T-helper 2 cell (primary cell): ENCODE measurements at places on chromosomes 3 and 15.
A peak's percentile ranks its signal among the peaks of the same experiment; 100 is the strongest.

DNA sequence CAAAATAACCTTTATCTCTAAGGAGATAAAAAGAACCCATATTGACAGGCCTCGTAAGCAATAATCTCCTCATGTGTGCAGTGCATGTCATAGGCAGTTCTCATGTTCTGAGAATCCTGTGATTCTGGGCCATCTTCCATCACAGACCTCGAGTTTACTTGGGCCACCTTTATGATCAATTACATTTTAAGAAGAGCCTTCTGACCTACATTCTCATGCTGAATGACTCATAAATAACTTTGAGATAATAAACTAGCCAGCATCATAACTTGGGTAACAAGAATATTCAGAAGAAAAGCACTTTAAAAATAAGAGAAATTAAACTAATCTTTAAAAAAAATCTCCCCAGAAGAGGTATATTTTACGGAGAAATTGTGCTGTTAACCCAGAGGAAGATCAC, 310.7 kb upstream of the ZNF717 start:
- no peak for DNase-seq

DNA sequence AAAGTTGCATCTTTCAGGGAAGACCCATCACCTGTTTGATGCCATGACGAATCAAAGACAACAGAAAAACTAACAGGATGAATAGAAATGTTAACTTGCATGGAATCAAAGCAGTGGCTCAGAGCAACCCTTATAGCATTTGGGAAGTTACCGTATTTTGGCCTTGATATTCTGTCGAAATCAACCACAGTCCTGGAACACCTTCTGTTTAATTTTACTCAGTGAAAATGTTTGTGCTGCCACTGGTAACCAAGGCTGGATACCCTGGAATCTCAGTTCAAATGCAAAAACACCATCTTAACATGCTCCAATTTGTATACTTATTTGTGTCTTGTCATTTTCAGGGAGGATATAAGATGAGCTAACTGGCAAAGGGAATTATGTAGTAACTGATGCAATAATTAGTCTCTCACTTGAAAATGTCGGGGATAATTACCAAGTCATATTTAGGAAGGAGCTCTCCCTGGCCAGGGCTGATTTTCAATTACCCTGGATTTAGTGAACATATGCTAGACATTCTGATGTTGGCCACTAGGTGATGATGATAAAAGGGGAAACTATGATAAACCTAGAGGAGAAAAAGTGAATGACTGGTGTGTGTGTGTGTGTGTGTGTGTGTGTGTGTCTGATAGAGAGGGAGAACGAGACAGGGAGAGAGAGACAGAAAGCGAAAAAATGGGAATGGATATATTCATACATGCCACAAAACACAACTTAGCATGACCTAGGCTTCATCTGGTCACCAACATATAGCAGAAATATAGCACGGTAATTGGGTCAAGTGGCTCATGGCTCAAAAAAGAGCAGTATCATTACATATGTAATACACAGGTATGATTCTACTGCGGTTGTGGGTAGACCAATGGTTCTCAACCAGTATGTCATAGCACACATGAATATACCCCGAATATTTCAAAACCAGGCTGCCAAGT, 19.0 kb upstream of the PRICKLE2 start:
- DNase-seq, result no peak

GRCh38 chr3:120022729-120023128, 71.5 kb downstream of the GSK3B start:
- no peak for DNase-seq

- peak; percentile 75 for DNase-seq
Measured at GRCh38 chr15:65856821-65857455, 12.4 kb upstream of the RAB11A start.
